Fibroblast of villous mesenchyme (primary cell): ENCODE measurements at places on chromosomes 1 and 21. TPM values are rescaled to one million over a fixed set of nuclear protein-coding genes. Genes with fewer than 3 reads are reported as not detected.

TFF1 gene
- total RNA-seq = not detected in 2 replicates

CRABP2 gene
- total RNA-seq = 39.0 and 80.7 TPM in 2 replicates

LRRN2 gene
- total RNA-seq = under 0.01 TPM in 1 of 2 replicates, not detected in the other

VWA5B1 gene
- not detected in 2 replicates for total RNA-seq

ORC1 gene
- 4.8 and 5.2 TPM in 2 replicates for total RNA-seq

CHI3L2 gene
- not detected in 2 replicates for total RNA-seq

CLDN19 gene
- not detected in 2 replicates for total RNA-seq

UBXN10 gene
- total RNA-seq = not detected in 2 replicates

OR2M3 gene
- not detected in 2 replicates for total RNA-seq

C1orf94 gene
- total RNA-seq = not detected in 2 replicates

SAMSN1 gene
- total RNA-seq = 0.86 TPM in 1 of 2 replicates, not detected in the other

DNA sequence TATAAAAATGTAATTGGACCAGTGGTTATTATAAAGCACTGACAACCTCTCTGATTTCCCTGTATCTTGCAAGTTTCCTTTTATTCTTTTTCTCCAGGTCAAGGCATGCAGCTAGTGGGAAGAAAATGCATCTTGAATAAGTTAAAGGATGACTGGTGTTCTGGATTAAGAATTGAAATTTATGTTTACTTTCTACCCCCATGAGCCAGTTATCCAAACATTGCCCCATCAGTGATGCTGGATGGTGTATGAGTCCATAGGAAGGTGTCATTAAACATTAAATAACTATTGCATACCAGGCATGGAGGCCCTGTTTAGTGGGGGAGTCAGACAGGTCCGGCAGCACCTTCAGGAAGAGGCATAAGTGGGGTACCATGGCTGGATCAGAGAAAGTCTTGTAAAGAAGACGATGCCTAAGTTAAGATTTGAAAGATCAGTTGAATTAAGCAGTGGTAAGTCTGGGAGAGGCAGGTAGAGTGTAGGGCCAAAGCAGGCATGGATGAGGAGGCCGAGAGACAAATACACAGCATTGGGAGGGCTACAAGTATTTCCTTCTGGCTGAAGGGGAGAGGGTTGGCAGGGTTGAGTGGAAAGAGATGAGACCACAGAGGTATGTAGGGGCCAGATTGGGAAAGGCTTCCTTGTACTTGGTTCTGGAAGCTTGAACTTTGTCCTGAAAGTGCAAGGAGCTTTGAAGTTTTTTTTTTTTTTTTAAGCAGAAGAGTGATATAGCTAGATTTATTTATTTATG is 5.7 kb downstream of the SZRD1 start:
- no peak for DNase-seq

DNA sequence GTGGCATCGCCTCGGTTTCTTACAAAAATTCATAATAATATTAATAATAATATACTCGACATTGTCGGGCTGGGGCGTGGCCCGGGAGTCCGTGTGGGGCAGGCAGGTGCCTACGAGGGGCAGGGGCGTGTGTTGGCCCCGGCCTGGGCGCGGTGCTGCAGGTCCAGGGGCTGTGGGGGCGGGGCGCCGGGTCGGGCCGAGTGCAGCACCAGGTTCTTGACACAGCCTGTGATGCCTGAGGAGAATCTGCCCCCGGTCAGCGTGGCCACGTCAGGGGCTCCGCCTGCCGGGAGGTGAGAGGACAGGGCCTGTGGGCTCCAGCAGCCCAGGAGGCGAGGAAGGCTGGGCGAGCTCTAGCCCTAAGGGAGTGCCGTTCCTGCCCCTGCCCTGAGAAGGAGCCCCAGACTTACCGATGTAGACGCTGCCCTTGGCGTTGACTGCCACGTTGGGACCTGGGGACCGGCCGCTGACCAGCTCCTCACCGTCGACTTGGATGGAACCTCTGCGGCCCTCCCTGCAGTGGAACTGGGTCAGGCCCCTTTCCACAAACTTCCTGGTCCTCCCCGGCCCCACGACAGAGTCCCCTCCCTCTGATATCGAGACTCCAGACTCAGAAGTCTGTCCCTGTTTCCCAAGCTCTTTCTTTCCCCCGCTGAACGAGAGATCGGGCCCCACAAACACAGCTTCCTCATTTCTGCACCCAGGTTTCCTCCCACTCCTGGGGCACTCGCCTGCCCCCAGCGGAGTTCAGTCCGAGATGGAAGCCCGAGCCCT is 11.3 kb downstream of the LDLRAD2 start:
- DNase-seq = no peak

- peak; percentile 59 for DNase-seq
Measured at GRCh38 chr1:247266053-247266452, 10.2 kb downstream of the VN1R5 start.

DNA sequence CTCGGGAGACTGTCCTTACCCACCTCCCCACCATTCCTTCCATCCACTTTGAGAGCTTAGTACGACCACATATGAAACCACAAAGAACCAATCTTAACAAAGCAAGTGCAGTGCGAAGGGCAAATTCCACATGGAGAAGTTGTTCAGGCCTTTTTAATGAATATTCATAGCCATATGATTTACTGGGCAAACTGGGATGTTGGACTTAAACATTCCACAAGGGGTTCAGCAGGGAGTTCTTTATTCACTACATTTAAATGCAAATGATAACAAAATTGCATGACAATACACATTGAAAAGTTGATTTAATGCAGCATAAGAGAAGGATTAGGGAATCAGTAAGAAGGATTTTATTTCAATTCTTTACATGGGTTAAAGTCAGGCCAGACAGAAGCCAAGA is 14.7 kb downstream of the NMNAT2 start:
- no peak for DNase-seq

DNA sequence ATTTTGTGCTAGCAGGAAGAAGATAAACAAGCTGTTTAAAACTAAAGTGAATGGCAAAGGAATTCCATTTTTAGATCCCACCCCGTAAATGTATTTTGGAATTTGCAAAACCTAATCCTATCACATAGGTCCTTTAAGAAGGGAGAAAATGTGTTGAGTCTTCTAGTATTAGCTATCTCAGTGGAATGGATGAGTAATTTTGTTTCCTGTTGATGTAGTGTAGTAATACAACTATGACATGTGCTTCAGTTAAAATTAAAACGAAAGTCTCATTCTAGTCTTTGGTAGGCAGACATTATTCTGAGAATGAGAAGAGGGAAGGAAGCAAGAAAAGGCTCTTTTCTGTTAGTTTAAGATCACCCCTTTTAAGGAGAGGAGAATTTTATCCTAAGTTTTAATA is 265.9 kb upstream of the C1orf105 start:
- peak; percentile 78 for DNase-seq

- DNase-seq = no peak
Measured at GRCh38 chr1:36076979-36077573, 6.8 kb upstream of the TEKT2 start.

- DNase-seq = no peak
Measured at GRCh38 chr1:155131856-155132255, 3.8 kb upstream of the SLC50A1 start.

GRCh38 chr1:185080422-185080821 is 35.1 kb downstream of the RNF2 start:
- DNase-seq = no peak

- DNase-seq = peak; percentile 70
Measured at GRCh38 chr1:41898191-41898713, 20.5 kb downstream of the HIVEP3 start.

DNA sequence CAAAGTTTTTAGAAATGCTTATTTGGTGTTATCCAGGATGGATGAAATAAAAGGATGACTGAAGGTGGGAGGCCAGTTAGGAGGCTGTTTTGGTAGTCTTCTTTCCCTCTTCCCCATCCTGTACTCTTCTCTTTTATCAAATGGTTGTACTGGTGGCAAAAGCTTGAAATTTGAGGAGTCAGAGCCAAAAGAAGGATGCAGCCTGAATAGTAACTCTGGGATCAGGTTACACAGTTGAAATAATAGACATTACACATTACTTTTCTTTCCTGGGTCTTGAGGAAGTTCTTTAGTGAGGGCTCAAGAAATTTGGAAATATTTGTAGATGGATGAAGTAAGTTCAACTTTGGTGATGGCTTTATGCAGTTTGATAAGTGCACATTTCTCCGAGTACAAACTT is 108.6 kb downstream of the GPR52 start:
- DNase-seq = no peak

GRCh38 chr1:27884006-27884954 is 11.9 kb downstream of the THEMIS2 start:
- DNase-seq = no peak

DNA sequence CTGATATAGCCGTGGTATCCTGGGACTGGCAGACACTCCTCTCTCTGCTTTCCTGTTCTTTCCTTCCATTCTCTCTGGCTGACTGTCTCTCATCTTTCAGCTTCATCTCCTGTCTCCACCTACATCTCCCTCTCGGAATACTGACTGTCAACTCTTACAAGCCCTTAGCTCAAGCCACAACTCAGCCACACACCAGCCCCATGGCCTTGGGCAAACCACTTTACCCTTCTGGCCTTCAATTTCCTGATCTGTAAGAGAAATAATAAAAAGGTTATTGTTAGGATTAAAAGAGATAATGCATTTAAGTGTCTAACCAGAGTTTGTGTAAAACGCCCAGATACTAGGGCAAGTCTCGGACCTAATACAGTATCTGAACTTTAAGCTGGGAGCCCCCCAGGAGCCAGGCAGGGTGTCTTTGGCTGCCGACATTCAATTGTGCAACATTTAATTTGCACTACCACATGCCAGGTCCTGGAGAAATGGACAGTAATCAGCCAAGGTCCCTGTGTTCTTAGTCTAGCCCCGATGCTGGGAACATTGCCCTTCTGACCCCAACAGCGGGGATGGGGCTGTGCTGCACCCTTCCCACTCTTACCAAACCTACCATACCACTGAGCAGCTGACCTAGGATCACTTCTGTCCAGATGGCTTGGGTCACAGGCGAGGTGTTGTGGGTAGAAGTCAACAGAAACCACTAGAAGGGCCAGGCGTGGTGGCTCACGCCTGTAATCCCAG is 5.1 kb downstream of the ECHDC2 start:
- no peak for DNase-seq

GRCh38 chr1:207812778-207813511 is 61.1 kb downstream of the CD46 start:
- no peak for DNase-seq

DNA sequence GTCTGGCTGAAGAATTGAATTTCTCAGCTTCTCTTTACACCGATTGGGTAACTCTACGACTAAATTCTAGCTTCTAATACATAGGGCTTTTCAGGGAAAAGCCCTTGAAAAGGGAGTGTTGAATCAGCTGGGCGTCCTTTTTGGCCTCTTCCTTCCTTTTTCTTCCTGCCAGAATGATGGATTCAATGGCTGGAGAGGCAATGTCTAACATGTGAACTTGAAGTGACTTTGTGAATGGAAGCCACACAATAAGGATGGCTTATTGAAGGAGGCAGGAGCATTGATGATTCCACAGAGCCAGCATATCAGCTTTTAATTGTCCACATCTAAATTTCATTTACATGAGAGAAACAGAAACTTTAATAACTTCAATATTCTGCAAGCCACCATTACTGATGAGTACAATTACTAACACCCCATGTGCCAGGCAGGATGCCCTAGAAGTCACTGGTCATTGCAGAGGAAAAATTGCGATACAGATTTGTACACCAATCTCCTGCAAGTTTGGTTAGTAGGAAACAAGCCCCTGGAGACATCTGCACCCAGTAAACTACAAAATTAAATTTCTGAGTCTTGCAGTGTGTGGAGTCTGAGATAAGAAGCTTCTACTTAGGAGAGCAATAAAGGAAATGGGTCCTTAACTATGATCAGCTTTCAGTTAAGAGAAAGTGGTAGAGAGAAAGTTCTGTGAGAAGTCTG is 56.1 kb downstream of the STYXL2 start:
- DNase-seq = no peak

GRCh38 chr1:44553771-44554170 is 120.5 kb downstream of the TMEM53 start:
- DNase-seq = peak; percentile 19

GRCh38 chr1:31650161-31651088 is 5.7 kb upstream of the PEF1 start:
- DNase-seq = no peak

- no peak for DNase-seq
Measured at GRCh38 chr1:178300352-178300699, 196.4 kb downstream of the CLEC20A start.

DNA sequence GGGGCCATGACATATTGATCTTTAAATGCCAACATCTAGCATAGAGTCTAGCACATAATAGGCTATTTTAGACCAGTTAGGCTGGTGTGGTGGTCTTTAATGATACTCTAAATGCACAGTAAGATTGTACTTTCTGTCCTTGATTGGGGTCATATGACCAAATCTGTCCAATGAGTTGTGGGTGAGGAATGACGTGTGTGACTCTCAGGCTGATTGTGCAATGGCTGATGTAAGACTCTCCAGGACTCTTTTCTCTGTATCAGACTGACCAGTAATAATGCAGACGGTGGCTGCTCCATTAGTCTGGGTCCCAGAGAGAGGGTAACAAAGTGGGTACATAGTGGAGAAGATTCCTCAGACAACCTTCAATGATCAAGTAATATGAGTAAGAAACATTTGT is 541.6 kb upstream of the CAMK1G start:
- peak; percentile 1 for DNase-seq

DNA sequence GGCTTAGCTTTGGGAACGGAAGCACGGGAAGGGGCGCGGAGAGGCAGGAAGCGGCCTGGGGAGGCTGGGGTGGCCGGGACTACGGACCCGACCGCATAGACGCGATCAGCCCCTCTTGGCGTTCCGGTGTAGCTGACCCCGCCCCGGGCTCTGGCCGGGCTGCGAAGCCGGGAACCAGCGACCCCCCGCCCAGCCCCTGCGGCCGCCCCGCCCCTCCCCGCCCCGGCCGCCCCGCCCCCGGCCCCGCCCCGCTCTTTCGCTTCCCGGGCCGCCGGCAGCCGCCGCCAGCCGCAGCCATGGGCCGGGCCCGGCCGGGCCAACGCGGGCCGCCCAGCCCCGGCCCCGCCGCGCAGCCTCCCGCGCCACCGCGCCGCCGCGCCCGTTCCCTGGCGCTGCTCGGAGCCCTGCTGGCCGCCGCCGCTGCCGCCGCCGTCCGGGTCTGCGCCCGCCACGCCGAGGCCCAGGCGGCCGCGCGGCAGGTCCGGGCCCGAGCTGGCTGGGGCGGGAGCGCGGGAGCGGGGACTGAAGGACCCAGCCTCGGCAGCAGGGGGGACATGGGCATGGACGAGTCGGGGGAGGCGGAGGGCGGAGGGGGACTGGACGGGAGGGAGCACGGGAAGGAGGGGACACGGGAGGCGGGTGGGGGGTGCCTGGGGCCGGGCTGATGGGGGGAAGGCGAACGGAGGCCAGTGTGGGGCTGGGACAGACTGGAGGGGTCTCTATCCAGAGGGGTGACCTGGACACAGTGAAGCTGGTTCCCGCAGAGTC is at the start of gene SELENON:
Gene SELENON, plus strand, starts transcription at position 259 of the 768 bp plus-strand sequence. Its CDS starts 38 bp downstream, at position 297.
- DNase-seq = peak; percentile 67

GRCh38 chr1:199297887-199298286 is 659.0 kb downstream of the PTPRC start:
- DNase-seq = peak; percentile 33
